ENCODE measurements at places on chromosomes 11 and 22. TPM values are rescaled to one million over a fixed set of nuclear protein-coding genes. Genes with fewer than 3 reads are reported as not detected.

DNA sequence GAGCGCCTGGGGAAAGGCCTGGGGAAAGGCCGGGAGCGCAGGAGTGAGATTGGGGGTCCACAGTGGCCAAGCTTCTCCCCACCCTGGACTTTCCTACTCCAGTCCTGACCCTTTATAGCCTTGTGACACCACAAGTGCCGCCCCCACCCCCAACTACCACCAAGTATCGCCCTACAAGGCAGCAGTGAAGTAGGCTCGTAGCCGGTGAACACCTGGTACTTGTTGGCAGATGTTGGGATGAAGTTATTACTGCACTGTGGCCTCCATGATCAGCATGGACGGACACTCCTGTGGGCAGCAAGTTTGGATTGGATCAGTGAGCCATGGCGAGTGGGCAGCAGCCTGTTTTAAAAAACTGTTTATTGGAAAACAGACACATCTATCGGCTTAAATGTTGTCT, 45.0 kb downstream of the EIF3F start:
- no peak overlapping the region for H3K4me3 ChIP-seq
- DNase-seq, result no peak
- no peak overlapping the region for H3K27ac ChIP-seq
- H3K27me3 ChIP-seq, result no peaks in the 10 kb centered on the region
- H3K4me1 ChIP-seq, result peaks cover 2% of the 10 kb centered on the region
- H3K36me3 ChIP-seq, result no peaks in the 10 kb centered on the region

- H3K27ac ChIP-seq, result peak overlapping the region; percentile 88
- peak overlapping the region; percentile 82 for H3K4me3 ChIP-seq
- DNase-seq, result peak; percentile 67
- no peaks in the 10 kb centered on the region for H3K36me3 ChIP-seq
- H3K4me1 ChIP-seq, result peaks cover 31% of the 10 kb centered on the region
Observed at GRCh38 chr11:16605389-16605893, 133.0 kb upstream of the C11orf58 start.

GRCh38 chr11:75773595-75774353, 5.2 kb downstream of the DGAT2 start:
- peaks cover 4% of the 10 kb centered on the region for H3K36me3 ChIP-seq
- no peak overlapping the region for H3K4me3 ChIP-seq
- no peak for DNase-seq
- no peak overlapping the region for H3K27ac ChIP-seq
- H3K4me1 ChIP-seq, result peaks cover 75% of the 10 kb centered on the region
- no peaks in the 10 kb centered on the region for H3K27me3 ChIP-seq

DNA sequence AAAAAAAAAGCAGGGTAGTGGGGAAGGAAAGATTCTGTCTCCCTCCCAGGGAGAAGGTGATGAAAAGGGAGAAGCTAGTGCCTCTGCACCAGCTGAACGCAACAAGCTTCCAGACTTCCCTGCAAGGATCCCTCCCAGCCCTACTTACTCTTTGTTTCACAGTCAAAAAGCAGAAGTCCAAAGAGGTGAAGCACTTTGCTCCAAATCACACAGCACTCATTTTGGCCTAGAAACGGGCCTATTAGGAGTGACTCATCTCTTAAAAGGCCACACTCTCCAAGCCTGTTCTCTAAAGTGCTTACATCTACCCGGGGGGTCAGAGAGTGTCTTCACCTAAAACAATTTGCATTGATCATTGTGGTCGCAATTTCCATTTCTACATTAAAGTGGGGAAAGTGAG, 17.7 kb upstream of the GRK3 start:
- DNase-seq, result no peak
- H3K27me3 ChIP-seq, result no peaks in the 10 kb centered on the region
- H3K36me3 ChIP-seq, result no peaks in the 10 kb centered on the region
- peaks cover 7% of the 10 kb centered on the region for H3K4me1 ChIP-seq

DNA sequence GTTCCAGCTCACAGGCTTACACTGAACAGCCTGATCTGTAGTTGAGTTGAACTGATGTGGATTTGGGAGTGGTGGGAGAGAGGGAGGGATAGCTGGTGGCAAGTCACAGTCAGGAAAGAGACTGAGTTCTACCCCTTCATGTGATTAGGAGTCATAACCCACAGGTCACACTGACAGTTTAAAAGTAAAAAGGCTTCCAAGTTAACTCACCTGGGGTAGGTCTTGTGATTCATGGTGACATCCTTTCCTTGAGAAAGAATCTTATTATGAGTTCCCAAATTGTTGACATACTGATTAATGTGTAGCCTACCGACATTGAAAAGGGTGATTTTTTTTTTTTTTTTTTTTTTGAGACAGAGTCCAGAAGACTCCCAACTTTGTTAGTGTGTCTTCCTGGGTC, 5.4 kb downstream of the IZUMO1R start:
- no peak for DNase-seq
- no peaks in the 10 kb centered on the region for H3K4me1 ChIP-seq
- no peak overlapping the region for H3K4me3 ChIP-seq
- no peaks in the 10 kb centered on the region for H3K36me3 ChIP-seq

GRCh38 chr11:42271306-42271705, 811.9 kb upstream of the LRRC4C start:
- H3K4me1 ChIP-seq, result no peaks in the 10 kb centered on the region
- no peak overlapping the region for H3K4me3 ChIP-seq
- no peak for DNase-seq
- no peak overlapping the region for H3K27ac ChIP-seq
- H3K27me3 ChIP-seq, result no peaks in the 10 kb centered on the region

GGTLC2 gene
- total RNA-seq, result not detected

MMP10 gene
- not detected for total RNA-seq

OR10A2 gene
- not detected for total RNA-seq

OR51E2 gene
- total RNA-seq, result not detected

OR51E1 gene
- 0.08 TPM for total RNA-seq
